ENCODE measurements at places on chromosomes 3 and 15.

DNA sequence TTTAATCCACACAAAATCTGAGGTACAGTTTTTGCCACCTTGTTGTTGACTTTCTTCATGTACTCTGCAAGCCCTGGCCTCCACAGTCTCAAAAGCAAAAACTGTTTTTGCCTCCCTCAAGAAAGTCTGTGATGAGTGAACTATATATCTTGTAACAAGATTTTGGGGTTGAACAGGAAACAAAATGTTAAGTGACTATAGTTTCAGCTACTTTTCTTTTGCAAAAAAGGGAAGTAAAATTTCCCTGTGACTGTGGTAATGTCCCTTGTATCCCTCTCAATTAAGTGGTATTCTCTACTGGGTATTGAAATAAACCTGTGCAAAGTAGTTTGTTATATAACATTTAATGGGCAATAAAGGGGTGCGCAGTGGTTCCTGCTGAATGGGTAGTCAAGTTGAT is 21.3 kb upstream of the SCAANT1 start:
- DNase-seq: no peak

DNA sequence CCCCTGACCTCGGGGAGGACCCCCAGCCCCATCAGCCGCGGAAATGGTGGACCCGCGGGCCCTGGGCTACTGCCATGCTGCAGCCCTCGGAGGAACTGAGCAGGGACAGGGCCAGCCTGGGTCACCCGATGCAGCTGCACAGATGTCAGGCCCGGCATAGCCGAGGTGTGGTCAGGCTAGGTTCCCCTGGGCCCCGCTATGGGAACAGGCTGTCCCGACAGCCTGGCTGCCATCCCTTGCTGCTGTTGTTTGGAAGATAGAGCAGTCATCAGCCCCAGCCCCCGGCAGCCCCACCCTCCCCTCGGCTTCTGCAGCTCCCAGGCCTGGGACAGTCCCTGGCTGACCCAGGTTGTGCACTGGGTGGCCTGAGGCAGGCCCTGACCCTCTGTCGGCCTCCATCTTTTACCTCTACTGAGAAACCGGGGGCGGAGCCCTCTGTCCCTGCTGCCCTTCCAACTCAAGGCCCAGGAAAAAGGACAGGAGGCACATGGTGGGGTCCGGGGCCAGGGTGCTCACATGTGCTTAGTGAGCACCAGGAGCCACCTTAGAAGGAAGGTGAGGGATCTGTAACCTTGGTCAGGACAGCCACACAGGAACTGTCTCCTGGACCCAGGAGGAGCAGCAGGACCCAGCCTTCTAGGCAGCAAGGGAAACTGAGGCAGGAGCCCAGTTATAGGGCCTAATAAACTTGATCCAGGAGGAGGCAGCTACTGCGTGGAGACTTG is 31.5 kb upstream of the FBLN2 start:
- no peak for DNase-seq

GRCh38 chr3:163438760-163439159 is 1639.5 kb downstream of the SI start:
- DNase-seq: no peak

GRCh38 chr3:157159037-157159761 is 748 bp downstream of the CCNL1 start:
- peak; percentile 85 for DNase-seq

DNA sequence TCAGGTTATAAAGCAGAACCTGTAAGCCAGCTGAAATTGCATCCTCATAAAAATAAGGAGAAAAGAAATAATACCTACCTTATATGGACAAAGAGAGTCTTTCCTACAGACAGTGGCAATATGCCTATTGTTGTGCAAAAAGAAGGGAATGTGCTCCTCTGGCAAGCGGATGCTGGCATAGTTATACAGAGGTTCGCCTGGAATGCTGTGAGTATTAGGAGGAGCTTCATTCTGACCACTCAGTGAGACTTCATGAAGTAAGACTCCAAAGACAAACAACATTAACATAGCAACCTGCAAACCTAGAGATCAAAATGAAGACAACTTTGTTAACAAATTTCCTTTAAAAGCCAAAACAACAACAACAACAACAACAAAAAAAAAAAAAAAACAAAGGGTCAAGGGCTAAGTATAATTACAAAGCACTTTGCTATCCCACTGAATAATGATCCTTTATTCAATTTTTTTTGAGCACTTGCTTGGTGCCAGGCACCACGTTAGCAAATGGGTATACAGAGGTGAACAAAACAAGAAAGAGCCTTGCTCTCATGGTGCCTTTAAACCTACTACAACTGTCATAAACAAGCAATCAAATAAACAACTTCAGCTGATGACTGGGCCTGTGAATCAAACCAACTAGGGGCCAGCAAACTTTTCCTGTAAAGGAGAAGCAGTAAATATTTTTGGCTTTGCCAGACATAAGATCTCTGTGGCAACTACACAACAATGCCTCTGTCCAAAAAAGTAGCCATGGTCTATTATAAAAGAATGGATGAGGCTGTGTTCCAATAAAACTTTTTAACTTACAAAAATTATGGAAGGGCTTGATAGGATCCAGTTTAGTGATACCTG is 3.7 kb downstream of the EOGT start:
- DNase-seq: no peak

DNA sequence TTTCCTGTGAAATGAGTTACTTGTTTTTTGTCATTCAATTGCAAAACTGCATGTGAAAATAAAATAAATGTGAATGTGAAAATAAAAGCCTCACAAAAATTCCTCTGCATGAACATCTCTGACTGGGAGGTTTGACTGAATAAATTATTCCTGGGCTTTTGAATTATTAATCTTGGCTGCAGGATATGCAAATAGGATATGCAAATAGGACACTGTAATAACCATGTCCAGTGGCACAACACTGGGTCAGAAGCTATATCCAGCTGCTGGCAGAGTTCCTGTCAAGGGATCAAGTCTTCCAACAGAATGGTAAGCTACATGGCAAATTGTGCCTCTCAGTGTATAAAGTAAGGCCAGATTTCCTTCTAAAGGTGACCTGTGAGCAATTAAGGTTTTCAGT is at the start of gene SUCNR1:
TSS of gene SUCNR1 (plus strand) at position 246 of the 400 bp plus-strand sequence. CDS start 6,250 bp downstream, outside the sequence.
- DNase-seq: no peak

DNA sequence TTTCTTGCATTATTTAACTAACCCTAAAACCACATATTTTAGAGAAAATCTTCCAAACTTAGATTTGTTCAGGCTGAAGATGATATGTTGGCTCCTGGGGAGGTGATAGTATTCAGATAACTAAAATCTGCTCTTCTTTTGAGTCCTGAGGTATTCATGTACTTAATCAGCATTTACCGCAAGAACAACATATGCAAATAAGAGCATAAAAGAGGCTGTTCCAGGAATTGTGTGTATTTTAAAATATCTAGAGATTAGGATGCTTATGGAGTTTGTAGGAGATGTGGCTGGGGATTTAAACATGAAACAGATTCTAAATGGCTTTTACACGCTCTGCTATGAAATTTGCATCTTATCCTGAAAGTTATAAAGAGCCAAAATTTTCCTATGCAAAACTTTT is 298.2 kb downstream of the EPHA3 start:
- no peak for DNase-seq

DNA sequence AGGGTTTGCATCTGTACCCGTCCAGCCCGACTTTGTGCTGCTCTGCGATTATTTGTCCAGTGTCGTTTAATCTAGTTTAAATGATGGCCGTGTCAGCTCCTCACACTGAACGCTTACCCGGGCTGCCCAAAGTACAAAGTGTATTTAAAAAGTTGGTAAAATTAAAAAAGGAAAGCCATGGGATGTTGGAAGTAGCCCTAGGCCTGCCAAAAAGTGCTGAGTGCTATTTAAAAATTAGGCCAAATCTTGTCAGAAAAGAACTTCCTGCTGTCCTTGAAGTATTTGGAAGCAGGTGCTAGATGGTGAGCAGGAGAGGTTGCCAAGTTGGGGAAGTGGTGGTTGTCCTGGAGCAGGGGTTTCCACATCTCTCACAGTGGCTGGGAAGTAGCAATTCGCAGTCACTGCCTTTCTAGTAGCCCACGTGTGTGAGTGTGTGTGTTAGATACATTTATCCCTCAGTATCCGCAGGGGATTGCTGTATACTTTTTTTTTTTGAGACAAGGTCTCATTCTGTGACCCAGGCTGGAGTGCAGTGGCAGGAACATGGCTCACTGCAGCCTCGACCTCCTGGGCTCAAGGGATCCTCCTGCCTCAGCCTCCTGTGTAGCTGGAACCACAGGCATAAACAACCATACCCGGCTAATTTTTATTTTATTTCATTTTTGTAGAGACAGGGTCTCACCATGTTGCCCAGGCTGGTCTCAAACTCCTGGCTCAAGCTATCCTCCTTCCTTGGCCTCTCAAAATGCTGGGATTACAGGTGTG is 664 bp downstream of the PPCDC start:
- DNase-seq: no peak

GRCh38 chr3:128067489-128067888 is 15.3 kb downstream of the SEC61A1 start:
- no peak for DNase-seq

DNA sequence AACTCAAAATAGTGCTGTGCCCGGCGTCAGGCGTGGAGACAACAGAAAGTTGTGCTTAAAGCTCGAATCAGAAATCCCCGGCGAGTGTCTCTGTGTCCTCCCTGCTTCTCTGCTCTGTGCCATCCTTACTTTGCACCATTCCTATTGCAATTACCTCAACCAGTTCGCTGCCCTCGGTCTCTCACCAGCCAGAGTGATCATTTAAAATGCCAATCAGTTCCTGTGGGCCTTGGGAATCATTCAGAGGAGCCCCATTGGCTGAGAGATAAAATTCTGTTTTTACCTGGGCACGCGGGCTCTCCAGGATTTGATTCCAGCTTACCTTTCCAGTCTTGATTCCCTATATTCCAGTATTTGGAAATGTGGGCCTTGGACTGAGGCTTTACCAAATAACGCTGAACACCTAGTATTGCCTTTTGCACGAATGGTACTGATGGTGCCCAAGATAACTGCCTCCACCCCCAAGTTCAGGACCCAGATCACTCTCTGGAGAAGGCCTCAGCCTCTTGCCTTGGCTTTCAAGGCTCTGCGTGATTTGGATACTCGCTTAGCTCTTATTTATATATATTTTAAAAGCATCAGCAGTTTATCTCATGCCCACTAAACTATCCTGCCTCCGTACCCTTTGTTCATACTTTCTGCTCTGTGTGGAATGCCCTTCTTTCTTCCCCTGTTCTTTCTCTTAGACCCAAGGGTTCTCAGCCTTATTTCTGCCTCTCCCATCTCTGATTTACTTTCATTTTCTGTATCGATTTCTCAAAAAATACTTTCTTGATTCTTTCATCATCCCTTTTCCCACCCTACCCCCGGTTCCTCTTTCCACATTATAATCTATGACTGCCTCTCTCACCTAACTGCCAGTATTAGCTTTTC is 863 bp downstream of the PSMA4 start:
- peak; percentile 19 for DNase-seq

DNA sequence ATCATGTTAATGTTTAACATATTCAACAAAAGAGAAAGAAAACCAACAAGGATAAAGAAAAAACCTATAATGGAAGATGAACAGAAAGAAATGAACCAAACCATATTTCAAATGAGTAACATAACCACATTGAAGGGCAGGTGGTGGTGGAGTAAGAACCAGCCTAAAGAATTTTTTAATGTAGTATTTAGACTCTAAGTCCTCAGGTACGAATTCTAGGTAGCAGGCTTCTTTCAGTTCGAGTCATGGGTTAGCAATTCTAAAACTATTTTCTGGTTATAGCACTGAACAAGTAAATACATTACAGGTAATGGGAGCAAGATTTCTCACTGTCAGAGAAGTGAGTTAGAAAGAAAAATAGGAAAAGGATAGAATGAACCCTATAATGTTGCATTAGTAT is 24.4 kb downstream of the DCBLD2 start:
- DNase-seq: no peak

DNA sequence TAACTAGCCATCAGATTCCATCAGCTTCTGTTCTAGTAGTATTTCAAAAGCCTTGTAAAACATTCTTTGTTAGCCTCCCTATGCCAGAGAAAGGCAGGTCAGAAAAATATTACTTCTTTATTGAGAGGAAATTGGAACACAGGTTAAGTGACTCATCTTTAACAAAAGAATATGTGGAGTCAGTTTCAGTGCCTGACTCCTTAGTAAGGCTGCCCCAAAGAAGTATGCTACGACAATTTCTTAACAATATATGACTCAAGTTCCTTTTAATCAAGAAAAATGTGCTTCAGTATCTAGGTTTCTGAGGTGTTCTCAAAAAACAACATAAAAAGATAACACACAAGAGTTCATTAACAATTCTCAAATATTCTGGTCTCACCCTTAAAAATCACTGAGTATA is 139.2 kb downstream of the VPS13C start:
- no peak for DNase-seq

DNA sequence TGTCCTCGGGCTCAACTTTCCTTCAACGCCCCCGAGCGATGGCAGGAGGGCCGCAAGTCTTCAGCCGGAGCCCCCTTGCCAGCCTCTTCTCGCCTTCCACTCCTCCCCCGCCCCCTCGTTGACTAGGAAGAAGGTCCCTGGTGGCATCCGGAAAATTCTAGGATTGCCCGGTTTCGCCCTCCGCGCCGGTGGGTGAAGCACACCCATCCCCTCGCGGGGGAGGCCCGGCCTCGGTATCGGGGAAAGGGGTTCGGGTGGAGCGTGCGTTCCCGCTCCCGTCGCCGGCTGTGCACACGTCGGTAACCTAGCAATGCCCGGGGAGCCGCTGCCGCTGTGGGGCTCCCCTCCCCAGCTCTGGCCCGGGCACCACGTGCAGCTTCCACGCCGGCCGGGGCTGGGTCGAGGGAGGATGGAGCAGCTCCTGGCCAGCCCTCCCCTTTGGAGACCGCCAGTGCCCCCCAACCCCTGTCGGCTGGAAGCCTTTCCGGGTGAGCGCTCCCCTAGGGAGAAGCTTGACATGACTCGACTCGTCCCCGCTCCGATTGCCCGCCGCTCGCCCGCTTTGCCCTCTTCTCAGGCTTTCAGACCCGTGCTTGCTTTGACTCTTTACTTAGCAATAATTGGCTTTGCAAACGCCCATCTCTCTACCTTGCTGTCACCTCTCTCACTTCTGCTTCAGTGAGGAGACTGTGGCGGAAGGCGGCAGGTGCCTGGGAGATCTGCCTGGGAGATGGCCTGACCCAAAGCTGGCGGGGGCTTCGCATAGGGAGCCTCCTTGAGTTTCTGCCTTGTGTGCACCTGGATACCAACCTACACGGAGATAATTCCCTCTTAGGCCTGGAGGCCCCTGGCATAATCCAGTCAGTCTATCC is 1.3 kb downstream of the CACNA1D start:
- no peak for DNase-seq

GRCh38 chr3:22419261-22419660 is 668.3 kb upstream of the ZNF385D start:
- DNase-seq: no peak

DNA sequence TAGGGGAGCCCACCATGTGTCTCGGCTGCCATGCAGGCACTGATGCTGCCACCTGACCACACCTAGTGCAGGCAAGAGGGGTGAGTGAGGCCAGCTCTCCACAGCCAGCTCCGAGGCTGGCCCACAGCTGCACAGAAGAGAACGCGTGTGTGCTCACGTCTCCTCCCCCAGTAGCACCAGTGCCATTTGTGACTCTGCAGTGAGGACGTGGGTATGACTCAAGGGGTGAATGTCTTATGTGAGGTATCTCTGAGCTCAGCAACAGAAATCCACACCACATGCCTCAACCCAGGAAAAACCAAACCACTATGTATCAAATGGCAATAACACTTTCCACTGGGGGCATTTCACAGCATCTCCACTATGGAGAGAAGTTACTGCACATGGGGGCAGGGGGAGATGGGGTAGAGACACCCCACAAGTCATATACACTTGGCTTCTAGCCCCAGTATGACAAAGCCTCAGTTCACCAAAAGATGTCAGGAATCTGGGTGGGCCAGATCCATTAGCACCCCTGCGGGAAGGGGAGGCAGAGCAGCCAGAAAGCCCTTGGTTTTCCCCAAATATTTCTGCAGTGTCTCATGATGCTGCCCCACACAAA is 87.6 kb downstream of the LRIG1 start:
- peak; percentile 31 for DNase-seq

Data from stimulated activated CD4-positive, alpha-beta T cell treated with anti-CD3 and anti-CD28 coated beads, Interleukin-1b, Interleukin-23, amount 100 ng/mL, for 48 hours (primary cell).